Stimulated activated CD8-positive, alpha-beta memory T cell treated with anti-CD3 and anti-CD28 coated beads, Interleukin-4, amount 100 ng/mL, for 1 hour (primary cell): ENCODE measurements at places on chromosomes 3 and 15.

GRCh38 chr15:52054381-52054780 is 35.4 kb downstream of the MAPK6 start:
- DNase-seq: no peak

DNA sequence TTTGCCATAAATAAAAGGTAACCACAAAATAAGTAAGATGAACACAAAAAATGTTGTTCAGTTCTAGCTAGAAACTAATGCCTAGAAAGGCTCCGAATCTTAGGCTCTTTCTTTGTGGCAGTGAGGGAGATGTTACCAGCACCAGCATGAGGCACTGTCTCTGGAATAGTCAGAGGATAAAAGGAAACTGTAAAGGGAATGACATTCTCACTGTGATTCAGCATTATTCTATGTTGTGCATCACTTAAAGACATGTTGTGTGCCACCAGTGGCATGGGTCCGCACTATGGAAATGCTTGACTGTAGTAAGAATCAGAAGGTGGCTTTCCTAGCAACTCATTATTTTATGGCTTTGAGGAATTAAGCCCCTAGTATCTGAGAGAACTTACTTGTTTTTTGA is 70.8 kb downstream of the SEC22A start:
- DNase-seq: no peak

- DNase-seq: no peak
Observed at GRCh38 chr3:184631472-184631861, 69.9 kb downstream of the EPHB3 start.

DNA sequence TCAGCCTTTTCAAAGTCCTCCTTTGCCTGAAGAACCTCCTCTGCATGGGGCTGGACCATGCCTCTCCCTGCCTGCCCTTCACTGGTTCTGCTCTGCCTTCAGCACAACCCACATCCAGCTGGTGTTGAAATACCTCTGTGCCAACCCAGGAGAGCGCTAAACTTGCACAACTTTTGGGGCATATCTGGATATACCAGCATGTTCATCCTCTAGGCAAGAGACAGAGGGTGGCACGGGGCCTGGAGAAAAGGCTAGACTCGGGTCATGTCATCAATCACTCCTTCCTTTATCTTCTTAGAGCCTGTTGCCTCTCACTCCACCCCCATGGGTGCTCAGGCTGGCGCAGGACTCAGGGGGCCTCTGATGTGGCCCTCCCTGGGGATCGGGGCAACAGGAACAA is 4.8 kb downstream of the SEMA4B start:
- no peak for DNase-seq

GRCh38 chr15:70348581-70349344 is 251.0 kb upstream of the TLE3 start:
- no peak for DNase-seq

- DNase-seq: no peak
Observed at GRCh38 chr3:71127052-71127831, 456.3 kb downstream of the FOXP1 start.

DNA sequence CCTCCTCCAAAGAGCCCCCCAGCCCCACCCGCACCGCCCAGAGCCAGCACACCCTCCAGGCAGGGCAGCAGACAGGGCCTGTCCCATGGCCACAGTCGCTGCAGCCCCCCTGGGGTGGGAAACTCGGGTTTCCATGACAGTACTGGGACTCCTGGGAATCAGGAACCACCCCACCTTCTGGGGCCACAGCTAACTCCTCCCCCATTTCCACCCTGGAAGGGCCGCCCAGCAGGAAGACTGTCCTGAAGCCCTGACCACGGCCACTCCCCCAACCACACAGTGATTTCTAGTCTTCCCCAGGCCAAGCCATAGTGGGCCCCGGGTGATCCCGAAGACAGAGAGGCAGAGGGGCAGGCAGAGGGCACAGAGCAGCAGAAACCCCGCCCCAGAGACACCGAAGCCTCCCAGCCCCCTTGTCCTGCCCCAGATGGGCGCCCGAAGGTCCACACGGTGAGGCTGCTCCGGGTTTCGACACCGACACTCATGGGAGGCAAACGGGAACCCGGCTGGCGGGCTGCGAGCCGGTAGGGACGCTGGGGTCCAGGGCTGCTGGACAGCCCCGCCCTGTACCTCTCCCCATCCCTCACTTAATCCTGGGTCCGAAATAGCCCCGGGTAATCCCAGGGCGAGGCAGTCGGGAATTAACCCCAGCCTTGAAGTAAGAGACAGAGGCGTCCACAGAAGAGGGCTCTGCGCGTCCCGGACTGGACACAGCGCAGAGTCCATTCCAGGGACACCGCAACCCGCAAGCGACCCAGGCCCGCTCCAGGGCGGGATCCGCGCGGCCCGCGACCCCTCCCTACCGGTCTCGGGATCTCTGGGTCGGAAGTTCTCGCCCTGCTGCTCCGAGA is 138.4 kb downstream of the NUP210 start:
- DNase-seq: no peak

GRCh38 chr15:71781179-71781964 is 29.0 kb upstream of the NR2E3 start:
- no peak for DNase-seq

- DNase-seq: no peak
Observed at GRCh38 chr3:58577269-58577821, at the start of gene FAM107A. FAM107A (minus strand) TSS chr3:58577391; CDS start chr3:58569860, 7,531 bp downstream.

DNA sequence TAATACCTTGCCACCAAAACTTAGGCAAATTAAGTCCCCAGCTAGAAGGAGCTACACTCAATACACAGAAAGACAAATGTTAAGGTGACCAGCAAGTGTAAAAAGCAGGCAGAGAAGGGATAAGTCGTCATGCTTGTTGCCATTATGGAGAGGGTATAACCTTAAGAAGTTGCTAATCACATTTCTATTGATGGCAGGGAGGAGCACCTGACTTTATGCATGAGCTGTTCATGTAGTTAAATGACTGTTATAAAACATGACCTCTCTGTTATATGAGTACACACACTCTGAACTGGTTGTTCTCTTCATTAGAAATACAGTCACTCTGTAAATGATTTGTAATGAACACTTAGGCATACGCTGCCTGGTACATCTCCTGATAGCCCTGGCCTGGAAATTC is 6.6 kb upstream of the CCNL1 start:
- DNase-seq: no peak

- no peak for DNase-seq
Observed at GRCh38 chr15:25374143-25374542, 64.7 kb downstream of the UBE3A start.

- DNase-seq: no peak
Observed at GRCh38 chr3:179710079-179710478, 57.2 kb downstream of the USP13 start.

- DNase-seq: no peak
Observed at GRCh38 chr15:81502439-81502838, 128.4 kb upstream of the TMC3 start.

- no peak for DNase-seq
Observed at GRCh38 chr15:90013503-90013937, 12.4 kb downstream of the ZNF710 start.

GRCh38 chr3:31919528-31919927 is 61.5 kb downstream of the OSBPL10 start:
- no peak for DNase-seq

- no peak for DNase-seq
Observed at GRCh38 chr15:60394689-60395097, 3.1 kb downstream of the ANXA2 start.

DNA sequence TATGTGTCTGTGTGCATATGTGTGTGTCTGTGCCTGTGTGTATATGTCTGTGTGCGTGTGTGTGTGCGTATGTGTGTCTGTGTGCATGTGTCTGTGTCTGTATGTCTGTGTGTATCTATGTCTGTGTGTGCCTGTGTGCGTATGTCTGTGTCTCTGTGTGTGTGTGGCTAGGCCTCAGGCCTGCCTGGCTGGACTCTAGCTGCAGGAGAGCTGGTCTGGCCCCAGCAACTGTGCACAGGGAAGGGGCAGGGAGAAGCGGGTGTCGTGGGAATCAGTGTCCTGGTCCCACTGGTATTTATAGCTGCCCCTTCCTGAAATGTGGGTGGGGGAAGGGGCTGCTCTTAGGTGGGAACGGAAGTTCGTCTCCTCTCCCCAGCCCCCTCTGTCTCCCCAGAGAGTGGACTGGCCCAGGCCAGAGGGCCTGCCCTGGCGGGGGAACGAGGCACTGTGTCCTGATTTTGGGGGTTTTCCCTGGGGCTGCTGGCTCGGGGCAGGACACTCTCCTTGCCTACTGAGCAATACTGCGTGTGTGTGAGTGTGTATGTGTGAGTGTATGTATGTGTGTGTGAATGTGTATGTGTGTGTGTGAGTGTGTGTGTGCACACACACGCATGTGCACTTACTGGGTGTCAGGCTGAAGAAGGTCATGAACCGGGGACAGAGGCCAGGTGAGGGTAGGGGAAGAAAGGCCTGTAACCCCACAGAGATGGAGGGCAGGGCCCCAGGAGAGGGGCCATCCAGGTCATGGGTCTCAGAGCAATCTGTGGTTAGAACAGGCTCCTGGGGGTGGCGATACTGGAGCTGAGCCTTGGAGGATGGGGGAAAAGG is 6.6 kb downstream of the CSPG4 start:
- no peak for DNase-seq

GRCh38 chr15:75192307-75192706 is 9.4 kb upstream of the C15orf39 start:
- no peak for DNase-seq

DNA sequence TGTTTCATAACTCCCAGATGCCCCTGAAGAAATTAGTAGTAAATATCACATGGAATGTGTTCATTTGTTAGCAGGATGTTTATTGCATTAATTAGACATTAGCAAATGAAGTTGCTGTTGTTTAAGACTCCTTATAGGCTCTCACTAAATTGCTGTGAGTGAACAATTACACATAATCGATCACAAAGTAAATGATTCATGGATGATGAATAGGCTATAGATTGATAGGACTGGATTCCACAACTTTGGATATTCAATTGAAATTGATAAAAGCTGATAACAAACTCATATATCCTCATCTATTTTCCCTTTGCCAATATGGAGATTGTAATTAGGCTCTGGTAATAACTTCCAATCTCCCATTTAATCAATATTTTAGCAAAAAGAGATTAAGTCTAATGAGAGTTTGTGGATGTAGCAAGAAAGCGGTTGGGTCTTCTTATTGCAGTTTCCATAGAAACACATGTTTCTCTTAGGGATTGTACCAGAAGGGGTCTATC is 555.5 kb downstream of the ROBO2 start:
- no peak for DNase-seq

- DNase-seq: no peak
Observed at GRCh38 chr15:26882112-26882511, 15.2 kb downstream of the GABRA5 start.

- DNase-seq: no peak
Observed at GRCh38 chr3:132504375-132504933, 87.2 kb downstream of the DNAJC13 start.

GRCh38 chr15:29854413-29854812 is 32.1 kb upstream of the TJP1 start:
- DNase-seq: no peak

DNA sequence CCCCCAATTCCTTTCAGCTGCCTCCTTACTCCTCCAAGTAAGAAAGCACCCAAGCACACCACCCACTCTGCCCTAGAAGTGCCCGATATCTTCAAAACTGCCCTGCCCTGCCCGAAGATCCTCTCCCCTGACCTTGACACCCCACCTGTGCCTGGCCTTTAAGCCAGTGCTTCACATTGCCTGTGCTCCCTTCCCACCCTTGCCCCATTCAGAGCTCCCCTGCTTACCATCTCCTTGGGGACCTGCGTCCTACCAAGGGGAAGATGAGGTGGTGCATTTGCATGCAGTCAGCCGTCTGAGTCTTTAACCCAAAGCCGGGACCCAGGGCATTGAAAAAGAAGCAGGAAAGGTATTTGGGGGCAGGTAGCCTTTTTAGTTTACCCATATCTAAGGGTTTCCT is 73.5 kb upstream of the SLCO3A1 start:
- DNase-seq: no peak

- no peak for DNase-seq
Observed at GRCh38 chr15:61731099-61731498, 329.1 kb downstream of the VPS13C start.

GRCh38 chr3:193822492-193823212 is 229.6 kb downstream of the OPA1 start:
- DNase-seq: no peak

DNA sequence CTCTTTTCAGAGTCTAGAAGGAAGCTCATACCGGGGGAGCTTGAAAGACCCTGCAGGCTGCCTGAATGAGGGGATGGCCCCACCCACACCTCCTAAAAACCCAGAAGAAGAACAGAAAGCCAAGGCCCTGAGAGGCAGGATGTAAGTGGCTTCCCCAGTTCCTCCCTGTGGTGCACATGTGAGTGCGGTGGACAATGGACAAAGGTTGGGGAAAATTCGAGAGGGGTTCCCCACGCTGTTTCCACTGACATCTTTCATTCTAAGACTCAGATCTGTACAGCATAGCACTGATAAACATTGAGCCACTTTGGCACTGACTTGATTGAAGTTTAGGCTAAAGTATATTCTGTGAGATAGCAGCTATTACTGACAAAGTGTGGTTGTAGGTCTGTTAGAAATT is 79.5 kb upstream of the UMPS start:
- DNase-seq: no peak

DNA sequence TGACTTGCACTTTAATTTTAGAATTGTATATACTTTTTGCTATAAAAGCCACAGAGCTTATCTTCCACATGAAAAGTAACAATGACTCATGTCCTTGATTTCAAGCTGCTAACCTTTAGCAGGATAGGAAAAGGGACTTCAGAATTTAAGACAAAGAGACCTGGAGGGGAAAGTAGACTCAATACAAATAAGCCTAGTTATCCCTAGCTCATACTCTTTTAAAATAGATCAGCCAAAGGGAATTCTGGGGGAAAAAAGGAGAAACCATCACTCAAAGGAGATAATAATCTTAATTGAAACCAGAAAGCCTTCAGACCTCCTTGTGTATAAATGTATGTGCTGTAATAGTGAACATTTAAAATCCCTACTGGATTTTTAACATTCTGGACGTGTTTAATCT is 930.3 kb downstream of the NTRK3 start:
- DNase-seq: no peak

DNA sequence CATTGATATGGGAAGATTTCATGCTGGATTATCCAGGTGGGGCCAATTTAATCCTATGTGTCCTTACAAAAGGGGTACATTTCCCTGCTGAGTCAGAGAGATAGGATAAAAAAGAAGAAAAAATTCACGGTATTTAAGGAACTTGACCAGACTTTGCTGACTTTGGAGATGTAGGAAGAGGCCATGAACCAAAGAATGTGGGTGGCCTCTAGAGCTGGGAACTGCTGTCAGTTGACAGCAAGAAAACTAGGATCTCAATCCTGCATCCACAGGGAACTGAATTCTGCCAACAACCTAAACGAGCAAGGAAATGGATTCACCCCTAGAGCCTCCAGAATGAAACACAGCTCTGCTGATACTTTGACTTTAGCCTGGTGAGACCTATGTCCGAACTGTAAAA is 148.1 kb upstream of the SLC24A5 start:
- no peak for DNase-seq

DNA sequence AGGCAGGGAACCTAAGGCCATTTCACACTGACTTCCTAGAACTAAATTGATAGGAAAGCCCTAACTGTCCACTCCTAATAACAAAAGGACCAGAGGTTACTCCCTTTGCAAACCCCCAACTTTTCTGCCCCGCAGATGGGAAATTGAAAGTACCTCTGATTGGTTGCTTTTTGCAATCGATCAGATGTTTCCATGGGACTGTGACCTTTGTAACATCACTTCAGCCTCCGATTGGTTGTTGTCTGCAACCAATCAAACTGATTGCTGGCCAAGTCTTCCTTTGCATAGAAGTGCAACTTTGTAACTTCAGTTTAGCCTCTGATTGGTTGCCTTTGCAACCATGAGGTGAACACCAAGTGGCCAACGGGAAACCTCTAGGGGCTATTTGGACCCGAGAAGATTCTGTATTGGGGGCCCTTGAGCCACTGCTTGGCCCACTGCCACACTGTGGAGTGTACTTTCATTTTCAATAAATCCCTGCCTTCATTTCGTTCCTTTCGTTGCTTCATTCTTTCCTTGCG is 11.3 kb upstream of the KNL1 start:
- no peak for DNase-seq
